Left ventricle myocardium inferior (tissue), 1 donor: ENCODE measurements at places on chromosomes 11 and 22. TPM values are rescaled to one million over a fixed set of nuclear protein-coding genes. Genes with fewer than 3 reads are reported as not detected.

DNA sequence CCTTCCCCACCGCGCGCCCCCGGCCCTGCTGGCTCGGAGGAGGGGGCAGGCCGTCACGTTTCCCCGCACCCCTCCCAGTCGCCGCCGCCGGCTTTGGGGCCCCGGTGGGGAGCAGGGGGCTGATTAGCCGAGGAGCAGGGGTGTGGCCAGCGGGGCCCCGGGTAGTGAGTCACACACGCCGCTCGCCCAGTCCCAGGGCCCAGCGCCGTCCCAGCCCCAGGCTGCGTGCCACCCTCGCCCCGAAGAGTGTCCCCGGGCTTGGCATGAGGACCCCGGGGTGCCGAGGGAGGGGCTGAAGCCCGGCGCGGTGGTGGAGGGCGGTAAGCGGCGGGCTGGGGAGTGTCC, 34.4 kb downstream of the PRDM11 start:
- DNase-seq, result peak; percentile 64

Gene IGSF9B
- total RNA-seq, result 44.1 TPM

DNA sequence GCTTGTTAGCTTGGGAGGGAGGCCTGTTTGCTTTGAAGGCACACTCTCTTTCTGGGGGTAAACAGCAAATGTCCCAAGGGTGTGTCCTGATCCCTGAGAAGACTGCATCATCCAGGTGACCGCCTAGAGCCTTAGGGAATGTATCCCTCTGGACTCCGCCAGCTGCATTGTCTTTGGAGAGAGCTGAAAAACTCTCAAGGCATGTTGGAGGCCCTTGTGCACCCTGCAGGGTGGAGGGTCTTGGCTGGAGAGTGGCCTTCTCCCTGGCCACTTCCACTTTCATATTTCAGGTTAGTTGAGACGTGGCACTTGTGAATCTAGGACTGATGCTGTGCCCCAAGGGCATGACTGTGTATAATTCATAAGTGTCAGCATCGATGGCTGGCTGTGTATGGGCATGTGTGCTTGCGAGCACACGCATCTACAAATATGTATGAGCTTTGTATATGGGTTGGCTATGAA, 70.6 kb downstream of the ZBTB16 start:
- DNase-seq, result no peak

- no peak for DNase-seq
These were observed 391.1 kb downstream of the ETS1 start for GRCh38 chr11:128196235-128196634.

- DNase-seq, result no peak
These were observed 787.5 kb downstream of the OPCML start for GRCh38 chr11:132744771-132745170.
